Activated effector memory CD4-positive, alpha-beta T cell treated with Interleukin-2 at 50 U/mL for 16 hours (primary cell): ENCODE measurements at places on chromosomes 7 and 10.

GRCh38 chr7:101163279-101164070, 1.9 kb downstream of the VGF start:
- DNase-seq: no peak

DNA sequence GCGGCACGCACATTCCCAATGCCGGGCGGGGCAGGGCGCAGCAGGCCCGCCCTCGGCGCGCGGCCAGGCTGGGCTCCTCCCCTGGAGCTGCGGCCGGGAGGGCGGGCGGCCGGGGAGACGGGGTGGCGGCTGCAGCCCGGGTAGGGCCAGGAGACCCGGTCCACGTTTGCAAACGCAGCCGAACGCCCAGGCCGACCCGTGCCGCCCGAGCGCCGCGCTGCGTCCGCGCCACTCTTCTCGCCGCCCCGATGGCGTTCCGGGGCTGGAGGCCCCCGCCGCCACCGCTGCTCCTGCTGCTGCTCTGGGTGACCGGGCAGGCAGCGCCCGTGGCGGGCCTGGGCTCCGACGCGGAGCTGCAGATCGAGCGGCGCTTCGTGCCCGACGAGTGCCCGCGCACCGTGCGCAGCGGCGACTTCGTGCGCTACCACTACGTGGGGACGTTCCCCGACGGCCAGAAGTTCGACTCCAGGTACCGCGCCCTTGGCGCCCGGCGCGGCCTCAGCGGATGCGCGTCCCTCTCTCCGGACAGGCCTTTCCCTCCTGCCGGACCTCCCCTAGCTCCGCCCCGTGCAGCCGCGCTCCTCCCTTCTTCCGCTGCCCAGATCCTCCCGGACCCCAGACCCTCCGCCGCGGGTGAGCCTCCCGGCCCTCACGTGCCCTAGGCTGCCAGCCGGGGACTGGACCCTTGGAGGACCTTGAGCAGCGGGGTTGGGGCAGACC, at the start of gene FKBP9:
FKBP9 (plus strand) TSS at position 115 of the 720 bp plus-strand sequence; CDS start at position 249, 134 bp downstream.
- DNase-seq: no peak

- peak; percentile 23 for DNase-seq
Measured at GRCh38 chr7:103343758-103344452, 662 bp downstream of the DNAJC2 start.

DNA sequence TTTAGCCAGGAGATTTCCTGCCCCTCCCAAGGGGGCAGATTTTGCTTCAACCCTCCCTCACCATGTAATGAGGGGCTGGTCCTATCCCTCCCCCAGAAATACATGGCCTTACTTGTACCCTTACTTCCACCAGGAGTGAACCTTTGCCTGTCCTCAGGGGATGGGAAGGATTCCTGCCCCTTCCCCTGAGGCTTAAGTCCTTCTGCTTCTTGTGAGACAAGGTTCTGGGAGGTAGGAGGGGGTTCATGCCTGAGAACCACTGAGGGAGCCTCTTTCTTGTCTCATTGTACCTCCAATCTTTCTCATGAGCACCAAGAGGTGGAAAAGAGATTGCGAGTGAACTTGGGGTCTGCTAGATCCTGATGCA, 19.5 kb upstream of the MUC3A start:
- no peak for DNase-seq

DNA sequence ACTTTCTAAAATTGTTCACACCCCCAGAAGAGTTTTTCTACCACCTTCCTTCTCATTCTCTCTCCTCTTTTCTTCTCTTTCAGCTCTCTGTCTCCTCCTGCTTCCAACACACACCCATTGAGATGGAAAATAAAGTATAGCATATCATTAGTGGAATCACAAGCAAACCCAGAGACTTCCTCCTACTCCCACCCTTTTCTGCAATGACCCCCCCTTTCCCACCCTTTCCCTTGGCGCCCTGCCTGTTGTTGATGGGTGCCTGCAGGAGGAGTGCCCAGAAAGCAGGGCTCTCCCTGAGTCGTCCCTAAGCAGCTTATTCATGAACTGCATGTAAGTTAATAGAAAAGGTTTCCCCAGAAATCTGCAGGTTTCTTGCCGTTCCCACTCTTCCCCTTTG, 300.0 kb downstream of the PLXNA4 start:
- DNase-seq: no peak

GRCh38 chr7:77439572-77439971, 23.4 kb upstream of the GSAP start:
- DNase-seq: no peak

- DNase-seq: peak; percentile 50
Measured at GRCh38 chr7:16644636-16645592, 640 bp downstream of the ANKMY2 start.

GRCh38 chr10:37572206-37572605, 285.2 kb downstream of the ZNF248 start:
- no peak for DNase-seq

- no peak for DNase-seq
Measured at GRCh38 chr7:23893942-23894891, 184.2 kb downstream of the STK31 start.

- DNase-seq: no peak
Measured at GRCh38 chr10:32629910-32630309, 184.0 kb downstream of the CCDC7 start.

- no peak for DNase-seq
Measured at GRCh38 chr10:36765782-36766414, 359.5 kb upstream of the ANKRD30A start.

DNA sequence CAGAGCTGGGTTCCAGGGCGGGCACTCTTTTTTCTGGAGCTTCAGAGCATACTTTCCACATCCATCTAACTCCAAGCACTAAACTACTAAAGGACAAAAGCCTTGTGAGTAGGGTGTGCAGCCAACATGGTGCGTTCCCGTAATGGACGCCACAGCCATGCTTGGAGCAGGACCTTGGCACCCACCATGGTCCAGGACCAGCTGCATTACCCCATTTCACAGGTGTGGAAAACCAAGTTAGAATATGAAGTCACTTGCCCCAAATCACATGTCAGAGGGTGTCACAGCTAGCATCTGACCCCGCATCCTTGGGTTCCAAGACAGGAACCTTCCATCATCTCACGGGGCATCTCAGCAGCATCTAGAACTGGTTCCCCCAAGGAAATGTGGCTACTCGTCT, 112.4 kb downstream of the SMURF1 start:
- DNase-seq: no peak

GRCh38 chr7:124781907-124782734, 16.5 kb upstream of the GPR37 start:
- DNase-seq: no peak

GRCh38 chr7:124059375-124059774, 26.5 kb upstream of the TMEM229A start:
- no peak for DNase-seq

- DNase-seq: no peak
Measured at GRCh38 chr10:32954545-32955298, 3.3 kb downstream of the ITGB1 start.

DNA sequence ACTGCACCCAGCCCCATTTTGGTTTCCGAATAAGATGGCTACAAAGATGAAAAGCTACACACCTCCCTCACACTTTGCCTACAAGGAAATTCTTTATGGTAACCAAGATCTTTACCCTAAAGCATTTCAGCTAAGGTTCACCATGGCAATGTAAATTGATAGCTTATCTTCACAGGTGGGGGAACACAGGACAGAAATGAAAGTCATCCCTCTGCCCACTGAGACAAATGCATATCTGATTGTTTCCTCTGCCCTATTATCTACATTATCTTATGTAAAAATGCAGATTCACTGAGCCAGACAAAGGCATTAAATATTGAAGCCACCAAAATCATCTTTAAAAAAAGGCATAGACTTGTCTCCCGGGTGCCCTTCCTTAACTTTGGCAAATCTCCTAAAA, 3.2 kb upstream of the TMEM139 start:
- no peak for DNase-seq

DNA sequence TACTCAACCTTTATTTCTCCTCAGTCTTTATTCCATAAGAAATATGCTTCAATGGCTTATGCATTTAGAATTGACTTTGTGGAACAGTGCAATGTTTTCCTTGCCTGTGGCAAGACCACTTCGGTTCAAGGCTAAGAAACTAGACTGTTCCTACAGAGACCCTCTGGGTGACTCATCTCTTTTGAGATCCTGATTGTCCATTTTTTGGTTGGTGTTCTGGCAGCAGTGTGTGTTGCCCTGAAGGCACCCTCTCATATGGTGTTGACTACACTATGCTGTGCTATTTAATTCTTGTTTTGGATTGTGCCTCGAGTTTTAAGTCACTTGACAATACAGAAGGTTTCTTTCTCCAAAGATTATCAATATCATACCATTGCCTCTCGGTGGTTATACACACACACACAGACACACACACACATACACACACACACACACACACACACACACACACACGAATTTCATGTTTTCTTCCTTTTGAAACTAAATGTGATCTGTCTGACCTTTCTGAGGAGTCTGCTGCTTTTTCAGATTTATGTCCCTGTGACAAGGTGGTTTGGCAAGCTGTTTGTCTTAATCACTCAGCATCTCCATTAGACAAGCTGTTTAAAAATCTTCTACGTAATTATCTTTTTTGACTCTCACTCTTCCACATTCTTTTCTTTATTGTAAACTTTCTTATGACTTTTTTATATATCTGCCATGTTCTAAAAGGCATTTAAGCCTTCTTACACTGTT, 187.2 kb downstream of the VTI1A start:
- no peak for DNase-seq

DNA sequence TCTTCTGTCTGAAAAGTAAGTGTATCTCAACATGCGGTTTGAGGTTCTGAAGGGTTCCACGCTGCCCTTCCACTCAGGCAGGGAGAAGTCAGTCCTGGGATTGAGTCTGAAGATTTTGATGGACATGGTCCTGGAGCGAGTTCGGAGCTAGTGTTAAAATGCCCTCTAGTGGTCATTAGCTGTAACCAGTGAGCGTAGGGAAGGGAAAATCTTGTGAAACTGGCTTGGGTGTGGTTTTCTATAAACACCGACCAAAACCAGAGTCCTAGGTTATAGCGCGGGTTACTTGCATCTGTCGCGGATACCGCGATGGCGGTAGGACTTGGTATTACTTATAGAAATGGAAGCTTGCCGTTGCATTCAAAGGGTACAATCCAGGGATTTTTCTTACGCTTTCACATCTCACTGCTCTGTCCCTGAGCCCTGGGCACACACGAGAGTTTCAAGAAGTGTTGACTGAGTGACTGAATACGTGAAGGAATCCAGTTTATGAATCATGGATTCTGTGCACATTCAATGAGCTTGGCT, 348.2 kb upstream of the C7orf33 start:
- no peak for DNase-seq

DNA sequence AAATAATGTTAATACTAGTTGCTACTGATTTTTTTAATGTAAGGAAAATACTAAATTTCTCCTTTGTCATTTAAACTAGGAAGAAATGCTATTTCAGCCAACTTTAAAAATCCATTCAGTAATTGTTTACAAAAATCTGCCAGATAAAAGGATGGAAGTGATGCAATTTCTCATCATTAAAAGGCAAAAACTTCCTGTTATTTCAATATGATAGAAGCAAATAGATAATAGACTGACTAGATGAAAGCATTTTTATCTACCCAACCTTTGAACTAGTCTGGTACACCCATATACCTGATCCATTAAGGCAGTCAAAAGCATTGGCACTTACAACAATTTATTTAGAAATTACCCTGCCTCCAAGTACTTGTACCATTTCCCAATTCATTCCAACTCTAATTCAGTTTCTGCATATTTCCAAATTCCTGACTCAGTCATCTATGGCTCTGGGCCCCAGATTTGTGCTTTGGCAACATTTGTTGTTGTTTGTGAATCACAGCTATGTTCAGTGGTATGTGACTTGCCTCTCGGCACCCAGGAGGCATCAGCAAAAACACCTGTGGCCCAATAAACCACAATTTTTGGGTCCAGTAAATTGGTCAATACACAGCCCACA, 482.6 kb upstream of the SEMA3A start:
- no peak for DNase-seq

DNA sequence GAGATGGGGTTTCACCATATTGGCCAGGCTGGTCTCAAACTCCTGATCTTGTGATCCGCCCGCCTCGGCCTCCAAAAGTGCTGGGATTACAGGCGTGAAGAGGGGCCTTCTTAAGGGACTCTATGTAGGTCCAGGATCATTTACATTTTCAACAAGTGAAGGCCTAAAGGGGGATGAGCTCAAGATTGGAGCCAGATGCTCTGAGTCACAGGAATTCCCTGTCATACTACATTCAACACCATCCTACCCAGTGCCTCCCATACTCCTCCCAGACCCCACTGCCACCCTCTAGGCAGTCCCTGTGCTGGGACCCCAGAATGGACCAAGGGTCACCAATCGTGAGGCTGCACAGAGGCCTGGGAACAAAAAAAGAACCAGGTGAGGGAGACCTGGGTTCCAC, 29.9 kb downstream of the CYTH3 start:
- DNase-seq: no peak

DNA sequence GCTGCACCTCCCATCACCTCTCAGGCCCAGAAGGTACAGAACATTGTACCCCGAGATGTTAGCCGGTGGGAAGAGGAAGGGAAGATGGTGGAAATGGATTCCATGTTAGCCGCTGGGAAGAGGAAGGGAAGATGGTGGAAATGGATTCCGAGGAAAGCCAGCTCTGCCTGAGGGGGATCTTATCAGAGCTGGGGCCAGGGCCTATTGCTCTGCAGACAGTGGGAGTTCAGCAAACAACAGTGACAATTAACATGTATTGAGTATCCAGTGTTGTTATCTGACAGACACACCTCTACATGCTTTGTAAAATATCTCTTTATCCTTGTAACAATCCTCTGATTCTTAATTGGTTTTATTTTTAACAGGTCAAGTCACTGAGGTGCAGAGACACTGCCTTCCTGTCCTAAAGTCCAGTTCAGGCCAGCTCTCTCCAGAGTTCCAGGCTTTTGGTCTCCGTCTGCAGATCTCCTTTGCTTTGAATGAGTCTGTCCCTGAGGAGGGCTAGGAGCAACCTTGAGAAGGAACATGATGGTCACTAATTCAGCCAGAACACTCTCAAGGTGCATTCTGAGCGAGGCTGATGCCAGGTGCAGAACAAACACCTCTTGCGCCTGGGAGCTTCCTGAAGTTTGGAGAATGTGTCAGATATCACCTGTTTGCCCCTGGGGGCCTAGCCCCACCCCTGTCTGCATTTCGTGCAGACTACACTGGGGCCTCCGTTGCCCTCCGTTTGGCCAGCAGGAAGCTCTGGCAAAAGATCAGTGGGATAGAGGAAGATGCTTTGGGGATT, 82.4 kb upstream of the PODXL start:
- no peak for DNase-seq

DNA sequence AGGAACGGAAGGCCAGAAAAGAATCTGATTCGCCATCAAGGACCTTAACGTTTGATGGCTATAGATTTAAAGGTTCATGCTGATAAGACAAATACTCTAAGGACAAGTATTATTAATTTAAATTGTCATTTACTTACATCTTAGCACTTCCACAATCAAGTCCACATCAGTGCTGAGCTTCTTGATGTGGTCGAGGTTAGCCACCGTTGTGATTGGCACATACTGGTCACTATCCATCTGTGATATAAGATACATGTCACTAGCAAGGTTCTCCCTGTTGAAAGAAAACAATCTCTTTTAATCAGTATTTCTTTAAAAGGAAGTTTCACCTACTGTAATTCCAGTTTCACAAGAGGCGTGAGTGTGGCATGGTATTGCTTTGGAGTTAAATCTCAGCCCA, 88.7 kb downstream of the LARP4B start:
- DNase-seq: no peak
